ENCODE measurements at places on chromosomes 12 and 14. TPM values are rescaled to one million over a fixed set of nuclear protein-coding genes. Genes with fewer than 3 reads are reported as not detected.

DNA sequence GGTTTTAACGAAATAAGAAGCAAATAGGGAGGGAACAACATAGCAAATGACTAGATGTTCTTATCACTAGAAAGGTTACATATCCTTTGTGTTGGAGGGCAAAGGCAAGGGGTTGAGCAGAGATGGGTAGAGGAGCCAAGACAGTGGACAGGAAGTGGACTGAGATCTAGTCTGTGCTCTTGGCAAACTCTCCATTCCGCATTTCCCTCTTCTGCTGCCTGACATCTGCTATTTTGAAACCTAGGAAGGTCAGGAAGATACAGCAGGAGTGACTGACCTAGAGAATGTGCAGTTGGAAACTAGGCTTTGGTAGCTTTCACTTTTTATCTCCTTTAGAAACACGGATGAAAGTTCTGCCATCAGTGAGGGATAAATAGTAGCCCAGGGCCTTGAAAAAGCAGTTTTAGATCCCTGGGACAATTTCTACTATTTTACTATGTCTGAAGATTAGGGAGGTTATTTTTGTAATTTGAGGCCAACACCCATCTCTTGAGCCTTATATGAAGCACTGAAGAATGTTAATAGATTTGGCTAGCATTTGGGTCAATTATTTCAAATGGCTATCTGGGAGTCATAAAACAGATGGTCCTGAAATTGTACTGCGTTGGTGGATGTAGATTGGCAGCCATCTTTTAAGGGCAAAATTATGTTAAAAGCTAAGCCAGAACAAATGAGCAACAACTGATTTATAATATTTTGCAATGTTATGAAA, 410.3 kb downstream of the PCNX1 start:
- no peak for DNase-seq

GRCh38 chr12:1083889-1084262, 92.9 kb downstream of the ERC1 start:
- DNase-seq: no peak

DNA sequence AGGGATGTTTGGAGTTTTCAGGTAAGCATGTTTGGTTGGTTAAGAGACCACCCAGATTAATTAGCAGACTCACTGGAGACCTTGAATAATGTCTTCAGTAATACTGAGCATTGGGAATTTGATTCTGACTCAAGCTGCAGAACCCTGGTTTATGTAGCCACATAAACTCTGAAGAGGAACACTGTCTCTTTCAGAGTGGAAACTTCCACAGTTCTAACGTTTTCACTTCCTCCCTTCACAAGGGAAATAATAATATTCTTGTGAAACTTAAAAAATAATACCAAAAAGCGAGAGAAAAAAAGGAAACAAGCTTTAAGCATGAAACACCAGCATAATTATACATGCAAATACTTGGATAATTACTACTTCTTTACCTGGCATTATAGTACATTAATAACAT, 40.0 kb upstream of the ST8SIA1 start:
- DNase-seq: no peak

DNA sequence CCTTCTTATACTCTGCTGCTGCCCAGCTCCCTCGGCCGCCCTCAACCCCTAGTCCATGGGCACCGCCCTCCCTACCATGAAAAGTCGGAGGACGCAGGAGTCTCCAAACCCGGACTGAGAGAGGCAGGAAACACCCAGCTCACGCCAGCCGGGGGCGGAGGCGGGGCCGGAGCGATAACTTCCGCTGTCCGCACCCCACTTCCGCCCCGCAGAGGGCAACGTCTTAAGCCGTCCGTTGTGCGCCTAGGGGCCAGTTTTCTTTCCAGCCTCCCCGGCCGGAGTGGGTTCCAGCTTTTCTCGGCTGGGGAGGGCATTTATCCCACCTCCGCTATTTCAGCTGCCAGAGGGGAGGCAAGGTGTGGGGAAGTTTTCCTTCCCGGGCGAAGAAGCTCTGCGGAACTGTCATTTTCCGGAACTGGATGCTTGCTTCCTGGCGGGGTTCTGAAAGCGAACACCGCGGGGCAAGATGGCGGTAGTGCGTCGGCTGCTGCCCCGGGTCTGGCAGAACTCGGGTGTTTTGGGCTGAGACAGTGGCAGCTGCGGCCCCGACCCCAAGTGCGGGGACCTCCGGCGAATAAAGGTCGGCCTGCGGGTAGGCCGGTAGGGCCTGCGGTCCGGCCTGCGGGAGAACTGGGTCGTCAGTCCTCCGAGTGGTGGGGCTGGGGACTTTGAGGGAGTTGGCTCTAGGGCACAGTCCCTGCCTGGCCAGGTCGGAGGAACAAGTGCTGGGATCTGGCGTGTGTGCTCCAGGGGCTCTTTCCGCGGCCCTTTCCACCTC, at the start of the genes KCTD10 and UBE3B:
Gene KCTD10, minus strand, starts transcription at position 116 of the 778 bp plus-strand sequence. Its CDS starts 38 bp downstream, at position 78.
Gene UBE3B, plus strand, starts transcription at position 450 of the 778 bp plus-strand sequence. CDS start 5,918 bp downstream, outside the sequence.
- peak; percentile 96 for DNase-seq

GRCh38 chr12:69438539-69438938, 31.6 kb upstream of the FRS2 start:
- DNase-seq: no peak

DNA sequence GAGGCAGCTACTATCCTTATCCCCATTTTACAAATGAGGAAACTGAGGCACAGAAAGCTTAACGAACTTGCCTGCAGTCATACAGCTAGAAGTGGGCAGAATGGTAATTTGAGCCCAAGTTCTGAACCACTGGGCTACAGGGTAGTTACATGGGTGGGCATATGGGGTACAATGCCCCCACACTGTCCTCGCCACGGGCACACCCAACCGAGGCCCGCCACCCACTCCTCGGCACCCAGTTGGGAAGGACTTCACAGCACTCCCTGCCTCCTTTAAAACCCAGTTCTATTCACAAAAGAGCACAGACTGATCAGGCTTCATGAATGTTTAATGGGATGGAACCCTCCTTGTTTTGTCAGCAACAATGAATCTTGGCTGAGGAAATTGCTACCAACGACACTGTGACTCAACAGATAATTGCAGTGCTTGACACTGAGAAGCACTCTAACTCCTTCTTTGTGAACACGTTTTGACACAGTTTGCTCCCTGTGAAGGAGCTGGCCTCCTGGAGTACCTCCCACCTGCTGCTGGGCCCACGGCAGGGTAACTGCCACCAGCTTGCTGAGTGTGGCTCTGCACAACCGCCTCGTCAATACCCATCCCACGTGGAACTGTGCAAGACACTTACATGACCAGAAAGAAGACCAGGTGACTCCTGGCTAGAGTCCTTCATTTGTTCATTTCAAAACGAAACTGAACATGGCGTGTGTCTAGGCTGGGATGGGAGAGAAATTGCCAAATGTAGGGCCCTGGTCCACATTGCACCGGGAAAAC, 63.5 kb downstream of the CLMN start:
- peak; percentile 41 for DNase-seq

DNA sequence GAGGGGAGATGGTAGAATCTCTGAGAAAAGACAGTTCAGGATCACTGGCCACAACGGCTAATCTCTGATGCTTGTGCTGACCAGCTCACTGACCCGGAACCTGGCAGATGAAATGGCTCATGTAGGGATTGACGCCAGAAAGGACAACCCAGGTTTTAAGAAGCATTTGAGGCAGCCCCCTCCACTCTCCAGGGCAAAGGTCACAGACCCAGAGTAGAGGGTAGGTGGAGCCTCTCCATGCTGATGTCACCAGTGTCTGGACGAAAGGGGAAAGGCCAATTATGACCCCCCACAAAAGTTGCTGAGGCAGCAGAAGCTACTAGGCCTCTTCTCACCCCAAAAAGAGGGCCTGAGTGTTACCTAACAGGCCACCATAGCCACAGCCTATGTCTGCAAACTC, 1.2 kb downstream of the METTL1 start:
- DNase-seq: no peak

Gene OTOGL
- total RNA-seq: 0.13 TPM

Gene PZP
- not detected for total RNA-seq

Gene CHD8
- total RNA-seq: 81.1 TPM

All from neural progenitor cell (in vitro differentiated cells).